Activated CD4-positive, CD25-positive, alpha-beta regulatory T cell treated with anti-CD3 and anti-CD28 coated beads, Interleukin-2, amount 50 U/mL, for 16 hours (primary cell): ENCODE measurements at places on chromosomes 2 and 18.

GRCh38 chr2:189657867-189658266, 3.4 kb upstream of the ASNSD1 start:
- no peak for DNase-seq

DNA sequence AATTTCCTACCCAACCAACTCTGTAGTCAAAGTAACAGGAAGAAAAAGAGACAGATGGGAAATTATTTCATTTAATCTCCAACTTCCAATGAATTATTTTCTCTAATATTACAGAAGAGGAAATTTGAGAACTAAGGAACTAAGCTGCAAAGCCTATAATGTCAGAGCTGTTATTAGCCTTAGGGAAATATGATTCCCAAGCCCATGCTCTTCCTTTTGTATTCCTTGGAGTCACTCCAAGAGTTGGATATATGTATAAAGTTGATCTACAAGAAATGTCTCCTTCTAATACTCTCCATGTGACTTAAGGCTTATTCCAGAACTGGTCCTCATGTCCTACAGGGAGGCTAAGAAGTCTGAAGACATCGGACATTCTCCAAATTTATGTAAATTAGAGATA, 31.6 kb upstream of the VWC2L start:
- no peak for DNase-seq

- DNase-seq = no peak
These were observed 77.2 kb upstream of the ST8SIA3 start for GRCh38 chr18:57275111-57275510.

DNA sequence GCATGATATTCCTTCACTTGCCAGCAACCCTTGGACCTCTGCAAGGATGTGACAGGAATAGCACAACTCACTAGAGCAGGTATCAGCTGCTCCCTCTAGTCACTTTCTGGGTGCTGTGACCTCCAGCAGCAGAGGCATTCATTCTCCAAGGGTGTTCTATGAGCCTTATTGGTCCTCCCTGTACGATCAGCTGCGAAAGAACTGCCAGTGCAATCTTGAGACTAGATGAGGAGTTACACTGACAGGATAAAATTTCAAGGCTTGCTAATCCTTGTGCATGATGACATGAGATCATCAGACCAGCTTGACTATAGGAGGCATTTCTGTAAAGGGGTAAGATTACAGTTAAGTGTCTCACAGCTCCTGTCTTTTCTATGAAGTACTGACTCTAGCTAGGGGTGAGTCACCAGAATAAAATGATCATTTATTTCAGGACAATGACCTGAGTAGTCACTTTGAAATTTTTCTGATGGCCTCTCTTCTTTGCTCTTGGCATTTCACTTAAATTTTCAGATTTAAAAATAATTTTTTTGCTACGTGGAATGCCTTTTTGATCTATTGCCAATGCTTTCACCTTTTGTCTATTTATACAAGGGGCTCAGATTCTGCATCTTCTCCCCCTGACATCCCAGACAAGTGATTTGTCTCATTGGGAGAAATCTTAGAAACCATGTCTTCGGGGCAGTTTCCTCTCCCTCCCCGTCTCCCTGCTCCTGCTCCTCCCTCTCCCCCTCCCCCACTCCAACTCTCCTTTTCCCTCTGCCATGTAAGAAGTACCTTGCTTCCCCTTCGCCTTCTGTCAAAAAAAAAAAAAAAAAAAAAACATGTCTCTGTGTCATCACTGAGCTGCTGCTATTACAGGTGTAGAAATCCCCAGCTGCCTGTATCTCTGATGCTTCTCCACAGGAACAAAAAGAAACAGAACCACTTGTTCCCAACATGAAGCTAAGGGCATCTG, 49.2 kb upstream of the FRZB start:
- DNase-seq = no peak

DNA sequence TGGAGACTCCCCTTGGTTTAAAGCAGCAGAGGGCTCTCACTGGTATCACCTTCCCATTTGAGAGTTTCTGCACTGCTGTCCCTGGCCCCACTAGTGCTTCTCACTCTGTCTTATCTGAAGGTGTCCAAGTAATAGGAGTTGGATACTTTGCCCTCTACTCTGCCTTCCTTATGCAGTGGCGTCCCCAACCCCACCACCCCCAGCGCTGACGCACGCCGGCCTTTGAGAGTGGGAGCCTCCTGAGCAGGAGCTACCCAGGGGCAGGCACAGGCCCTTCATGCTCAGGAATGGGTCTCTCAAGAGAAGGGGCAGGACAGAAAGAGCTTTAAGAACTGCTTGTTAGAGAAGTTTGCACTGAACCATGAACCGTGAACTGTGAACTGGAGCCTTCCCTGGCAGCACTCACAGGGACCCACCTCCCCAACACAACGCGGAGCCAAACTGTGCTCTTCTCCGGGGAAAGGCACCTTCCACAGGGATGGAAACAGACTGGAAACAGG, 3.3 kb downstream of the CIB4 start:
- no peak for DNase-seq

- no peak for DNase-seq
These were observed 242.0 kb upstream of the LYPD1 start for GRCh38 chr2:132911726-132912724.

GRCh38 chr2:17206771-17207170, 311.5 kb downstream of the RAD51AP2 start:
- DNase-seq = no peak

- no peak for DNase-seq
These were observed 76.4 kb upstream of the PARD3B start for GRCh38 chr2:204468746-204469429.

DNA sequence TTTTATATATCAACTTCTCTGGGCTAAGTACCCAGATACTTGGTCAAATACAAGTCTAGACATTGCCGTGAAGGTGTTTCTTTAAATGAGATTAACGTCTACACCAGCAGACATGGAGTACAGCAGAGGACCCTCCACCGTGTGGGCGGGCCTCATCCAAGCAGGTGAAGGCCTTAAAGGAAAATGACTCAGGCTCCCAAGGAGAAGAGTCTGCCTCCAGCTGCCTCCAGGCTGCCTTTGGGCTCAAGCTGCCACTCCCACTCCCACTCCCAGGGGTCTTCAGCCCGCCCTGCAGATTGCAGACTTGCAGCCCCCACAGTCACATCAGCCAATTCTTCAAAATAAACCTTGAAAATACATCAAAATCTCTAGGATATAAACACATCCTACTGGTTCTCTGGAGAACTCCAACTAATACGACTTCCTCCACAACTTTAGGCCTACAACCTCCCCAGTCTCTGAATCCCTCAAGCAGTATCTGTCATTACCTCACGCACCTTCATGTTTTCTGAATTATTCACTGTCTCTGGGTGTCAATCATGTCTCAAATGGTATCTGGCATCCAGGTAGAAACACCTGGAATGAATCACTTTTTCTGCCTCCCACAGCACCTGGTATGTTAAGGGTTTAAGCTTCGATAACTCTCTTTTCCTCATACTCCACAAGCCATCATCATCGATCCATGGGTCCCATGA, 6.9 kb downstream of the ITGB1BP1 start:
- DNase-seq = no peak

- DNase-seq = no peak
These were observed 38.2 kb downstream of the CERS6 start for GRCh38 chr2:168494190-168494711.

GRCh38 chr2:106269591-106270291, 75.6 kb upstream of the UXS1 start:
- DNase-seq = no peak

DNA sequence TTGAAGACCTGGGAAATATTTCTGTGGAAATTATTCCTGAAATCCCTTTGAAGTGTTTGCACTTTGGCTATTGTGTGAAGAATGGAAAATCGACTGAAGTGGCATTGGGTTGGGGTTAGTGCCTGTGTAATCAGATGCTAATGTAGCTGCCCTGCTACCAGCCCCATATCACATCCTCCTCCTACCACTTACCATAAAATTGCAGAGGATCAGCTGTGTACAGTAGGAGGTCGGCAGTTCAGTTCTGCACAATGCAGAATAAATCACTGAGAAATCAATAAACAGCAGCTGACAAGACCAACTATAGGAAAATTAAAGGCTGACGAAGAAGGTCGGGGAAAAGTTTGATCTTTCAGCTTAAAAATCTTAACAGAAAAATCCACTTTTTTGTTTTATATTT, 440.9 kb downstream of the PTPRM start:
- DNase-seq = no peak

DNA sequence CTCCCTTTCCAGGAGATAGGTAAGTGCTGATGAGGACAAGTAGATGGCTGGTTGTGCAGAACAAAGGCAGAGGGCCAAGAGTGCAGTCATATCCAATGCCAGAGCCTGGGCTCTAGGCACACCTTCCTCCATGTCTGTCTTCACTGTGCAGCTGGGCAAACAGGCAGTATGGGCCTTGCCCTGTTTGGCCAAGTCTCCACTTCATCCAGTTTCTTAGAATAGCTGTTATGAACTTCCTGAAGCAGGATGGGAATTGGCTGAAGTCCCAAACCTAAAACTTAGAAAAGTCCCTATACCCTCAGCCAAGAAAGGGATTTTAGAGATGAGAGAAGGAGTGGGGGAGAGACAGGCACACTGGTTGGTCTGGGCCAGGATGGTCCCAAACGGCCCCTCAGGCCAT, 37.5 kb upstream of the CYP26B1 start:
- DNase-seq = no peak

- DNase-seq = no peak
These were observed 43.4 kb downstream of the PLCL1 start for GRCh38 chr2:197847651-197848401.

DNA sequence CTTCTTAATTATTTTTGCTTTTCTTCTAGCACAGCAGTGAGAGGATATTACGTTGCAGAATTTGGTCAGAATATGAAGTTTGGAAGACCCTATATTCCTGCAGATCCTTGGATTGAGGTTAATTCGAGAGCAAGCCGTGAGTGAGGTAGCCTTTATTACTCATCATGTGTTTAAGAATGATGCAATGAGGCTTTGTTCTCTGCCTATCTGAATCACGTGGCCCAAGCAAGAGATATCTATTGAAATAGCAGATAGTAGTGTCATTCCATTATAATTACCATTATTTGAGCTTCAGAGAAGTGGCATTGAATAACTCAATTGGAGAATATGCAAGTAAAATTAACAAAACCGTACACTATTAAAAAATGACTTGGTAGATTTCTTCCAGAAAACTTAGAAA, 641.1 kb downstream of the TMEM182 start:
- no peak for DNase-seq

GRCh38 chr2:108491848-108492247, 42.4 kb upstream of the LIMS1 start:
- no peak for DNase-seq
